ENCODE measurements at places on chromosomes 12 and 14.

DNA sequence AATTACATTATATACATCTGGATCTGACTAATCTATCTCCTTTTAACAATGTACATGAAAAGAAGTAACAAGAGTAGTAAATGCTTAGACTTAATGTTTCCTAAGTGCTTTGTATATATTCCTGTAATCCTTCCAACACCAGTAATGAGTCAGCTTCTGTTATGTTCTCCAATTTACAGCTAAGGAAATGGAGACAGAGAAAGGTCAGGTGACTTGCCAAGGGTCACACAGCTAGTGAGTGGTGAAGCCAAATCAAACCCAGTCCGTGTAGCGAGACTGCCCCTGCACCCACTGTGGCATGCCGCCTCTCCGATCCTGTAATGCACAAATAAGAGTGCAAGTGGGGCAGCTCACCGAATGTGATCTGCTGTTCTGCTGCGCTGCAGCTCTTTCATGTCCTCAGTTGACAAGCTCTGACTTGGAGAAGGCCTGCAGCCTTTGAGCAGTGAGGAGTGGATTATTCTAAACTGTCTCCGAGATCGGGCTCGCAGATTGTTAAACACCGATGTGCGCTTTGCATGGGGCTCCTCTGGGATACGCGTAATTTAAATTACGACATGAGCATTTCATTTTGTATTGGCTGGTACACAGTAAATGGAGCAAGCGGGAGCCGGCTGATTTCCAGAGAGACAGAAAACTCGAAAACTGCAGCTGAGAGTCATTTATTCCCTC lies 65.1 kb upstream of the KTN1 start:
- DNase-seq, result no peak

DNA sequence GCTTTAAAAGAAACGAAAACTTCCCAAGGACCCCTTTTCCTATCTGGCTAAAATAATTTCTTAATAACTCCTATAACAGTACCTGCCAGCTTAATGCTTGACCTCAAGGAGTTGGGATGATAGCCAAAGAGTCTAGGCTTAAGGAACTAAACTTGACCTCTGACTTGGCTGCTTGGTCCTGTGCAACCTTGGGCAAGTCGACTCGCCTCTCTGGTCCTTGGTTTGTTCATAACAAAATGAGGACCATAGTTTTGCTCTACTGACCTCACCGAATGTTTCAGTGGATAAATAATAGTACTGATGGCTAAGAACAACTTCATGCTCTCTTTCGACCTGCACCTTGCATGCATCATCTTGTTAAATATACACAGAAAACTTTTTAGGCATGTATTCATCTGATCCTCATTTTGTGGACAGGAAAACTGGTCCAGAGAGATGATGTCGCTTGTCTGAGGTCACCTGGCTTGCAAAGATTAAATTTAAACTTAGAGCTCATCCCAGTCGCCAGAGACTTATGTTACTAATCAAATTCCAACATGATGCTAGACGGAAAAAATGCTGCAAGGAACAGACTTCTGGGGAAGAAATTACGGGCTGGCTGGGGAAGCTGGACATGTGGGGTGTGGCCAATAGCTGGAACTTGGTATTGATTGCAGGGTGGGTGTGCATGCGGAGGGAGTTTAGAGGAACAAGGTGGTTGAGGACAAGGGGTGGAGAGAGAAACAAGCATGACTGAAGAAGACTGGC lies 38.0 kb upstream of the WSCD2 start:
- no peak for DNase-seq

DNA sequence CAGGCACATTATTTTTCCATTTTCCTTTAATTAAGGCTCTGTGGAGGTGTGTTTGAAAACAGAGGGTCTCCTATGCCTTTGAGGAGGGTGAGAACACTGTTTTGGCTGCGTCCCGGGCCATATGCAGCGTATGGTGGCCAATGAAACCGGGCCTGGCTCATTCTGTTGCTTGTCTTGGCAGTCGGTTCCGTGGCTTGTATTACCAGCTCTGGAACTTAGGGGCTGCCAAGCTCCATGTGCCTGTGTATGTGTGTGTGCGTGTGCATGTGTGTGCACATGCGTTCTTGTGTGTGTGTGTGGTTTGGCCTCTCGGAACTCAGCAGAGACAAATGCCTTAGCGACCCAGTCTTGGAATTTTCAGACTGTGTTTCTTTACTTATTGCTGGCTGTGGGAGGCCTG lies 2.7 kb downstream of the JDP2 start:
- no peak for DNase-seq

GRCh38 chr14:35286707-35287106 lies 5.5 kb upstream of the PSMA6 start:
- no peak for DNase-seq

DNA sequence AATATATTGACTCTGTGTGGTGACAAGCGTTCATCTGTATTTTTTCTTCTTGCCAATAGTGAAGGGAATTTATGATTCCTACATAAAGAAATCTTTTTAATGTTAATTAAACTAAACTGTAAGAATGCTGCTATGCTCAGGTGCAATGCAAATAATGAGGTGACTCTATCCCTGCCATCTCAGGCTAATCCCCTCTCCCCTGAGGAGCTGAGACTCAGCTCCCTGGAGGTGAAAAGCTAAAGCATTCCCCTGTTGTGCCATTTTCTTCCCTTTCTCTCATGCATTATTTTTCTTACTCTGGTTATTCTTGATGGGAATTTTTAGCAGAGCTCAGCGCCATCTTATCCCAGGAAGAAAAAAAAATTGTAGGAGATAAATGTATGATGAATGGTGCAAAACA lies 113.9 kb upstream of the FGD4 start:
- DNase-seq, result no peak
